ENCODE measurements at places on chromosomes 13 and 19.

DNA sequence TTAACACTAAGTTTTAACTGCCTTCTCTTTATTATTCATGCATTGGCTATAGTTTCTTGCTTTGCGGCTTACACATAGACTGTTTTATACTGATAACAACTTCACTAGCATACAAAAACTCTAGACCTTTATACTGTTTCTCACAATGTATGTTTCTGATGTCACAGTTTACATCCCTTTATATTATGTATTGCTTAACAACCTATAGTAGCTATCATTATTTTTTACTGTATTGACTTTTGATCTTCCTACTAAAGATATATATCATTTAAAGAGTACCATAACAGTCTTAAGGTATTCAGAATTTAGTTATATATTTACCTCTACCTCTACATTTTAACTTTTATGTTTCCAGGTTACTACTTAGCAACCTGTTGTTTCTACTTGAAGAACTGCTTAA is 543.3 kb upstream of the ARGLU1 start:
- no peaks in the 10 kb centered on the region for H3K4me1 ChIP-seq
- no peak overlapping the region for H3K27ac ChIP-seq

GRCh38 chr13:114286808-114287207 is 5.4 kb downstream of the UPF3A start:
- H3K4me1 ChIP-seq, result peaks cover 14% of the 10 kb centered on the region
- no peak for DNase-seq
- no peak overlapping the region for H3K27ac ChIP-seq
- peaks cover 34% of the 10 kb centered on the region for H3K36me3 ChIP-seq
- no peak overlapping the region for H3K4me3 ChIP-seq

DNA sequence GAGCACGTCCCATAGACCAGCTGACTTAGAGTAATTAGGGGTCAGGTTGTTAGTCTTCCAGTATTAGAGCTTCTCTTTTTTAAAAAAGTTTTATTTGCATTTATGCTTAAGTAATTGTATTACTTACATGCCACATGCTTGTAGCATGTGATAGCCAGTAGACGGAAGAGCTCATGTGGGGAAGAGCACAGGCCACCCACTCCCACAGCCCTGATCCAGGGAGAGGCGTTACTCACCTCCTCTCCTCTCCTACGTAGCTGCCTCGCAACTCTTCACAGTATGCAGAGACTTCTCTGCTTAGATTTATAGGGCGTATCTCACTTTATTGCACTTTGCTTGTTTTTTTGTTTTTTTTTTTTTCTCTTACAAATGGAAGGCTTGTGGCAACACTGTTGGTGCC is 95.3 kb upstream of the TEX29 start:
- DNase-seq, result no peak
- H3K27ac ChIP-seq, result no peak overlapping the region
- H3K4me3 ChIP-seq, result no peak overlapping the region
- peaks cover 8% of the 10 kb centered on the region for H3K36me3 ChIP-seq
- H3K4me1 ChIP-seq, result peaks cover 4% of the 10 kb centered on the region
- H3K27me3 ChIP-seq, result no peaks in the 10 kb centered on the region

- H3K36me3 ChIP-seq, result peaks cover 20% of the 10 kb centered on the region
- no peak overlapping the region for H3K27ac ChIP-seq
- no peaks in the 10 kb centered on the region for H3K4me1 ChIP-seq
- no peak overlapping the region for H3K4me3 ChIP-seq
- no peaks in the 10 kb centered on the region for H3K27me3 ChIP-seq
- DNase-seq, result no peak
Measured at GRCh38 chr19:10737722-10738121, 19.8 kb downstream of the DNM2 start.

GRCh38 chr13:35833608-35834275 is 297.4 kb downstream of the DCLK1 start:
- no peaks in the 10 kb centered on the region for H3K27me3 ChIP-seq
- H3K27ac ChIP-seq, result no peak overlapping the region
- H3K36me3 ChIP-seq, result no peaks in the 10 kb centered on the region
- H3K4me3 ChIP-seq, result no peak overlapping the region
- peaks cover 6% of the 10 kb centered on the region for H3K4me1 ChIP-seq
- no peak for DNase-seq

DNA sequence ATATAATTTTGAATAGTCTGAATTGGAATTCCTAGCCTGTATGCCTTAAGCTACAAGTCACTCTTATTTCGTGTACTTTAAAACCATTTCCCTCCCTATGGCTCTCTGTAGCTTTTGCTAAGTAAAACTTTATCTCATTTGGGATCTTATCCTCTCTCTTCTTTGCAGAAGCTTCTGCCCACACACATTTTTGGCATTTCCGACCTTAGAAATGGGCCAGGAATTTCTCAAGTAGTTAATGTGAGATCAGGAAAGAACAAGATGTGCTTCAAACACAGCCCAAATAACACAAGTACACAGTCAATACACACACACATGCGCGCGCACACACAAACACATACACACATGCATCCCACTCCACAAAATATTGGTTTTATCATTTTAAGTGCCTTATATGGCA is 931.0 kb upstream of the MIR17HG start:
- no peaks in the 10 kb centered on the region for H3K27me3 ChIP-seq
- DNase-seq, result no peak
- H3K4me1 ChIP-seq, result peaks cover 12% of the 10 kb centered on the region
- no peak overlapping the region for H3K4me3 ChIP-seq

GRCh38 chr19:2775556-2776430 is 7.3 kb downstream of the SGTA start:
- H3K27me3 ChIP-seq, result no peaks in the 10 kb centered on the region
- no peak for DNase-seq
- H3K4me3 ChIP-seq, result no peak overlapping the region
- H3K36me3 ChIP-seq, result peaks cover 21% of the 10 kb centered on the region
- H3K27ac ChIP-seq, result no peak overlapping the region
- H3K4me1 ChIP-seq, result peaks cover 4% of the 10 kb centered on the region

DNA sequence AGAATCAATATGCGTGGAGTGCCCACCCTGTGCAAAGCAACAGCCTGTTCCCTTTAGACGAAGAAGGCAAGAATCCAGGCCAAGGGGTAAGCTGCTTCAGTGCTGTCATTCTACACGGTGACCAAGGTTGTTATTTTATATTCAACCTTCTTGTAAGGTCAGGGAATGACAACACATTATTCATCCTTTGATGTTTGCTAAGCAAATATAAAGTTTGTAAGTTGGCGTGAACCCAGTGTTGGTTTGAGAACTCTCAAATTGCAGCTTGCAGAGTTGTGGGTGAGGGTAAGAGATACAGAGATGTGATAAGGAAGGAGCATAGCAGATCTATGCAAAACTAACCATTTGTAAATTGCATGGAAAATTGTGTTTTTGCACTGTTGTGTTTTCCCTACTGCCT is 436.7 kb downstream of the FGF9 start:
- H3K4me1 ChIP-seq, result peaks cover 32% of the 10 kb centered on the region
- H3K36me3 ChIP-seq, result no peaks in the 10 kb centered on the region
- H3K27me3 ChIP-seq, result no peaks in the 10 kb centered on the region
- H3K4me3 ChIP-seq, result no peak overlapping the region
- H3K27ac ChIP-seq, result peak overlapping the region; percentile 11
- DNase-seq, result no peak

GRCh38 chr13:80040981-80041317 is 300.0 kb downstream of the SPRY2 start:
- no peak overlapping the region for H3K4me3 ChIP-seq
- H3K27ac ChIP-seq, result peak overlapping the region; percentile 56
- H3K27me3 ChIP-seq, result no peaks in the 10 kb centered on the region

DNA sequence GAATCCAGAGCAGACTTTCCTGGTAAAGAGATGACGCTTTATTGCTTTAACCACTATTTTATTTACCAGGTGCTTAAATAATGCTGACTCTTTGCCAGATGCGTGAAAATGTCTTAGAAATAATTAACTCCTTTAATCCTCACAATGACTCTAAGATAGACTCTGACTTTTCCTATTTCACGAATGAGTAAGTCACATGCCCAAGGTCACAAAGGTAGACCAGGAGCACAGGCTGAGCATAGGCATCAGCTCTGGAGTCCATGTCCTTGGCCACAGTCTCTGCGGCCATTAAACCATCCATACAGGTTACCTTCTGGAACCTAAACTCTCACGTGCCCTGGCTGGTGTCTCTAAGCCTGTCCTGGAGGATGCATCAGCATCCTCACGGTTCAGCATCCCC is 87.3 kb downstream of the ERCC5 start:
- H3K4me3 ChIP-seq, result no peak overlapping the region
- H3K4me1 ChIP-seq, result peaks cover 19% of the 10 kb centered on the region
- H3K36me3 ChIP-seq, result no peaks in the 10 kb centered on the region
- no peaks in the 10 kb centered on the region for H3K27me3 ChIP-seq
- no peak for DNase-seq
- no peak overlapping the region for H3K27ac ChIP-seq

DNA sequence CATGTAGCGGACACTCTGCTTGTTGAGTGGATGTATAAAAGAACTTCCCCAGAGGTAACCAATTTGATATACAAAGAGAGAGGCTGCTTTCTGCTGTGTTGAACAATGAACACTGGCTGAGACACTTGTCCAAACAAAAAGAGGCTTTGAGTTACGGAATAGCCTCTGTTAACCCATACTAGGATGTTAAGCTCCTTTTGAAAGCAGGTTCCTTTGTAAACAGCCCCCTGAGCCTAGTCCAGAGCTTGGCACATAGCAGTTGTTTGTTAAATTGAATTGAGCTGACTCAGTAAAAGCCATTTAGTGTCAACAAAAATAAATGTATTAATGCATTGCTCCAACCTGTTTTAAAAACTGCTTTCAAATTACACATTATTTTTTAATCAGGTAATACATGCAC is 200.1 kb downstream of the MZT1 start:
- H3K4me3 ChIP-seq, result no peak overlapping the region
- no peak for DNase-seq
- no peak overlapping the region for H3K27ac ChIP-seq

GRCh38 chr13:35598233-35598632 is 121.7 kb upstream of the MAB21L1 start:
- no peak overlapping the region for H3K4me3 ChIP-seq
- DNase-seq, result no peak
- no peaks in the 10 kb centered on the region for H3K36me3 ChIP-seq
- no peaks in the 10 kb centered on the region for H3K27me3 ChIP-seq
- peaks cover 15% of the 10 kb centered on the region for H3K4me1 ChIP-seq
- H3K27ac ChIP-seq, result no peak overlapping the region

DNA sequence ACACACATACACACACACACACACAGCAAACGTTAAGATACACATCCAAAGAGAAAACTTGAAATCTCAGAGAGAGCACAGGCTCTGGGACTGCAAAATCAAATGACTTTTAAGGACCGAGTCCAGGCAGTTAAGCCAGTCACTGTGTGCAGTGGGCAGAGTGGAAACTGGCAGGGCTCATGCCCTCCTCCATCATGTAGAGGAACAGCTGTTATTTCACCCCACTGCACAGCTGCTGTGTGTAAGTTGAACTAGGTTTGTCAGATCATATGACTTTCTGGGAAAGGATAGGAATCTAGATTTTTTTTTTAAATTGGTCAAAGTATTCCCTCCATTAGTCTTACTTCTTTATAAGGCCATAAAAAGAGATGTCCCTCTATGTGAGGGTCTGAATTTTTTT is 1002.1 kb downstream of the UQCRFS1 start:
- no peak for DNase-seq
- no peaks in the 10 kb centered on the region for H3K4me1 ChIP-seq
- H3K27ac ChIP-seq, result no peak overlapping the region
- no peak overlapping the region for H3K4me3 ChIP-seq
- H3K27me3 ChIP-seq, result no peaks in the 10 kb centered on the region
- no peaks in the 10 kb centered on the region for H3K36me3 ChIP-seq

DNA sequence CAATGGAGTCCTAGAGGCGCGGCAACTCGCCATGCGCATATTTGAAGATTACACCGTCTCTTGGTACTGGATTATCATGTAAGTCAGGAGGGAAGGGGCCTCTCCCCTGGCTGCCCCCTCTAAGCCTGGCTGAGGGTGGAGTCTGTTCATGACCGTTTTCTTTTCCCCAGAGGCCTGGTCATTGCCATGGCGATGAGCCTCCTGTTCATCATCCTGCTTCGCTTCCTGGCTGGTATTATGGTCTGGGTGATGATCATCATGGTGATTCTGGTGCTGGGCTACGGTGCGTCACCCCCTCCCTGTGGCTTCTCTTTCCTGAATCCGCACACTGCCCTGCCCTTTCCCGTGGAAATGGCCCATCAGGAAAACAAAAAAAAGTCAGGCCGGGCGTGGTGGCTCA is 6.5 kb downstream of the SLC44A2 start:
- DNase-seq, result no peak
- H3K36me3 ChIP-seq, result peaks cover 47% of the 10 kb centered on the region
- no peak overlapping the region for H3K4me3 ChIP-seq
- H3K27me3 ChIP-seq, result no peaks in the 10 kb centered on the region

DNA sequence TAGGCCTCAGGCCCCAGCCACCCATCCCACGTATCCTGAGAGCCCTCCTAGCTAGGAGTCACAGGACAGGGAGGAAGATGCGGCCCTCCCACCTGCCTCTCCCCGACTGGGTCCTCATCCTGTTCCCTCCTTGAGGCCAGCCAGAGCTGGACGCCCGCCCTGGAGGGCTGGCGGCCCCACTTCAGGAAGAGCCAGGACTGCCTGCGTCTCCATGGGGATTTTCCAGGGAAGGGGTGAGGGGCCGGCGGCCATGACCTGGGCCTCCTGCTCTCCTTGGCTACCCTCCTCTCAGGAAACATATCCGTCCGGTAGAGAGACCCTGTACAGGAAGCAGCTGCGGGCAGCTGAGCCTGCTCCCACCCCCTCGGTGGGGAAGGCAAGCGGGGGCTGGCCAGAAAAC is 11.3 kb upstream of the PRKD2 start:
- H3K27ac ChIP-seq, result no peak overlapping the region
- no peak for DNase-seq
- peaks cover 13% of the 10 kb centered on the region for H3K4me1 ChIP-seq
- H3K36me3 ChIP-seq, result peaks cover 15% of the 10 kb centered on the region
- no peaks in the 10 kb centered on the region for H3K27me3 ChIP-seq

- no peak overlapping the region for H3K27ac ChIP-seq
- DNase-seq, result no peak
- H3K4me3 ChIP-seq, result no peak overlapping the region
- no peaks in the 10 kb centered on the region for H3K4me1 ChIP-seq
- peaks cover 4% of the 10 kb centered on the region for H3K27me3 ChIP-seq
Measured at GRCh38 chr13:107585469-107586180, 629.7 kb downstream of the LIG4 start.

GRCh38 chr19:17834350-17835181 is 13.2 kb downstream of the JAK3 start:
- H3K27me3 ChIP-seq, result peaks cover 33% of the 10 kb centered on the region
- H3K36me3 ChIP-seq, result no peaks in the 10 kb centered on the region
- DNase-seq, result no peak
- H3K4me3 ChIP-seq, result no peak overlapping the region
- peaks cover 6% of the 10 kb centered on the region for H3K4me1 ChIP-seq

GRCh38 chr19:35811317-35812219 is 1.1 kb downstream of the PRODH2 start:
- H3K36me3 ChIP-seq, result no peaks in the 10 kb centered on the region
- no peaks in the 10 kb centered on the region for H3K4me1 ChIP-seq
- H3K4me3 ChIP-seq, result no peak overlapping the region
- H3K27ac ChIP-seq, result no peak overlapping the region

- peaks cover 6% of the 10 kb centered on the region for H3K4me1 ChIP-seq
- H3K27me3 ChIP-seq, result no peaks in the 10 kb centered on the region
Measured at GRCh38 chr13:60922576-60923231, 492.9 kb downstream of the PCDH20 start.
